Stimulated activated CD8-positive, alpha-beta memory T cell treated with anti-CD3 and anti-CD28 coated beads, Interleukin-12 subunit alpha, Interleukin-12 subunit beta, amount 100 ng/mL, for 4 hours (primary cell): ENCODE measurements at places on chromosomes 3 and 15.

GRCh38 chr3:42906070-42906847, at the start of gene ZNF662:
Gene ZNF662, plus strand, starts transcription at chr3:42906142. Its CDS starts 1,973 bp downstream, at chr3:42908115.
- peak; percentile 1 for DNase-seq

DNA sequence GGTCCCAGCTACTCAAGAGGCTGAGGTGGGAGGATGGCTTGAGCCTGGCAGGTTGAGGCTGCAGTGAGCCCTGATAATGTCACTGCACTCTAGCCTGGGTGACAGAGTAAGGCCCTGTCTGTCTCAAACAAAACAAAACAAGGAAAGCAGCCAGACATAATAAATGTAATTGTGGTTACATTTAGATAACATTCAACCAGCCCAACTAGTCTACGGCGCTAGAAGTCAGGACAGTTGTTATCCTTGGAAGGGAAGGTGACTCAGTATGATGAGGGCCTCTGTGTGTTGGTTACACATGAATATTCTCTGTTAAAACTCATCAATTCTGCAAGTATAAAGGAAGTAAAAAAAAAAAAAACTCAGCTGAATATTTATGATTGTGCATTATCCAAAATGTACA, 27.0 kb upstream of the CSPG5 start:
- DNase-seq = no peak

DNA sequence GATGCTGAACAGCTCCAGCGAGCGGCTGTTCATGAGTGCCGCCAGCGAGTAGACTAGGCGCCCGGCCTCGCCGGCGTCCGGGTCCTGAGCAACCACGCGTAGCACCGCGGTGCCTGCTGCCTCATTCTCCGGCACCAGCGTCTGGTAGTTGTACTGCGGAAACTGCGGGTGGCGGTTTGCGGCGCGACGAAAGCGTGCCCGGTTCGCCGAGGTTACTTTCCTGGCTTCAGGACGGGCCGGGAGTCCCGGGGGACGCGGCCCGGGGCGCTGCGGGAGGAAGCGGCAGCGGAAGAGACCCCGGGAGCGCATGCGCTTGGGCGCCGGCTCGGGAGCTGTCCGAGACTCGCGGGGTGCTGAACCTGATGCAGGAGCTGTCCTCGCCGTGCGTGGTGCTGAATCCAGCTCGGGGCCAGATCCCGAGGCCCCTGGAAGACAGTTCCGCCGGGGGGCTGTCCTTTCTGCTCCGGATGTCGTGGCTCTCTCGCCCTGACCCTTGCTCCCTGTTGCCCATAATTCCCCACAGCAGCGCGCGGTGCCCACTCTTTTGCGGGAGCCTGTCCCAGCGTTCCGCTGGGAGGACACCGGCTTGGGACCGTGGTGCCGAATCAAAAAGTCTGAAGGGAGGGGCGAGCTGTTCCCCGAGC, 1.1 kb downstream of the CELSR3 start:
- peak; percentile 54 for DNase-seq

DNA sequence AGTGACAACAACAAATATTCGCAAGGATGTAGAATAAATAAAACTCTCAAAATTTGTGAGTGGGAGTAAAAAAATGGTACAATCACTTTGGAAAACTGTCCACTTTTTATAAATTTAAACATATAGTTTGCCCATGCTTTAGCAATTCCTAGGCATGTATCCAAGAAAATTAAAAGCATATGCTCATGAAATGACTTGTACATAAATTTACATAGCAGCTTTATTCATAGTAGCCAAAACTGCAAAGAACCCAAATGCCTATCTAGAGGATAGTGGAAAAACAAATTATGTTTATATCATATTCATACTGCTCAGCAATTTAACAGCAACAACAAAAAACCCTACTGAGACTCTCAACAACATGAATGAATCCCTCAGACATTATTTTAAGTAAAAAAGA, 363.6 kb upstream of the CCDC54 start:
- no peak for DNase-seq

DNA sequence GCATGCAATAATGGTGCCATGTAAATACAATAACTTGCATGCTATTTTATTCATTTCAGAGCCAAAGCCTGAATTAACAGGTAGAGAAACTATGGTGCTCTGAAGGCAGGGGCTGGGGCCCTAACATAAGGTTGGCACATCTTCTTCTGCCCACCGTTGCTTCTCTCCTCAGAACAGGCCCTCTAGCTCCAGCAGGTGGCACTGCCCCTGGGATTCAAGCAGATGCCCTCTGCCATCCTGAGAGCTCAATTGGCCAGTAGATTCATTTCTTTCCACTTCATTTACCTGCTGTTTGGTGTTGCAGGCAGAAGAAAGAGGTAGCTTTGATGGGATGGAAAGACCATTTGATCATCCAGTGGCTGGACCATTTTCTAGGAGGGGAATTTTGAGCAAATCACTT, 130.5 kb downstream of the FOXB1 start:
- no peak for DNase-seq

- no peak for DNase-seq
Observed at GRCh38 chr3:143650827-143651226, 197.4 kb downstream of the SLC9A9 start.
